Activated naive CD8-positive, alpha-beta T cell treated with anti-CD3 and anti-CD28 coated beads, Interleukin-2, amount 50 U/mL, for 24 hours (primary cell): ENCODE measurements at places on chromosomes 7 and 10.

DNA sequence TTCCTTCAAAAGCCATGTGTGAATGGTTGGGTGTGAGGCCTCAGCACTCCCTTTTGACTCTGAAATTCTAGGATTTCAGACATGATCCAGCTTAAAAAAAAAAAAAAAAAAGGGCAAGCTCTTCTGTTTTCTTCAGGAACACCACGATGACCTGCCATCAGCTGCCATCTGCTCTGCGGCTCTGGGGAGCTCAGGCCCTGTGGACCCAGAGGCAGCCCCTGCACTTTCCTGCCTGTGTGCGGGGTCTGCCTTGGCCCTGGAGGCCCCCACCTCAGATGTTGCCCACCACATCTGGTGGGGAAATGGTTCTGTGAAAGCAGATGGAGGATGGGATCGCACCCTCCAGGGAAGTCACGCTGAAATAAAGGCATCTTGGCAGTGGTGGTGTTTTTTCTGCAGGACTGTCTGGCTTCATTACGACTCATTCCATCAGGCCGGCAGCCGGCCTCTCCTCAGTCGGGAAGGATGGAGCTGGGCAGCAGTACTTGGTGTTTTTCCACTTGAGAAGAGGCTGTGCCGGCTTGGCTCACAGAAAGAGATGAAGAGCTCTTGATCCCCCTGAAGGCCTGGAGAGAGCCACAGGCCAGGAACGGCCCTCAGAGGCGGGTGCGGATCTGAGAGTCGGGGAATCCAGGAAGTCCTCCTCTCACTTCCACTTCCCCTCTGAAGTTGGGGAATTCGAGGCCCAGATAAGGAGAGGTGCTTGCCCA, 66.1 kb upstream of the AQP1 start:
- no peak overlapping the region for H3K27ac ChIP-seq
- no peaks in the 10 kb centered on the region for H3K27me3 ChIP-seq
- no peaks in the 10 kb centered on the region for H3K4me1 ChIP-seq

GRCh38 chr10:11037991-11038390, 20.3 kb downstream of the CELF2 start:
- no peak overlapping the region for H3K27ac ChIP-seq
- peaks cover 12% of the 10 kb centered on the region for H3K27me3 ChIP-seq
- H3K36me3 ChIP-seq, result no peaks in the 10 kb centered on the region
- no peaks in the 10 kb centered on the region for H3K4me1 ChIP-seq
- H3K4me3 ChIP-seq, result no peak overlapping the region

DNA sequence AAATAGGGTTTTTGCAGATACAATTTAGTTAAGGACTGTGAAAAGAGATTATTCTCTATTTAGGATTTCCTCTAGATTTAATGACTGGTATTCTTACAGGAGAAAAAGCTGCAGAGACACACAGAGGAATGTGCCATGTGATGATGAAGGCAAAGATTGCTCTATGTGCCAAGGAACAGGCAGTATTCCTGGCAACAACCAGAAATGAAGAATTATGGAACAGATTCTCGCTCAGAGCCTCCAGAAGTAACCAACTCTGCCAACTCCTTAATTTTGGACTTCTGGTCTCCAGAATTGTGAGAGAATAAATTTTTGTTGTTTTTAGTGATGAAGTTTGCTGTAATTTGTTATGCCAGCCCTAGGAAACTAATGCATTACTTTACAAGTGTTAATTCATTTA, 307.6 kb upstream of the SEMA3A start:
- no peaks in the 10 kb centered on the region for H3K36me3 ChIP-seq
- no peaks in the 10 kb centered on the region for H3K27me3 ChIP-seq
- no peak for DNase-seq

DNA sequence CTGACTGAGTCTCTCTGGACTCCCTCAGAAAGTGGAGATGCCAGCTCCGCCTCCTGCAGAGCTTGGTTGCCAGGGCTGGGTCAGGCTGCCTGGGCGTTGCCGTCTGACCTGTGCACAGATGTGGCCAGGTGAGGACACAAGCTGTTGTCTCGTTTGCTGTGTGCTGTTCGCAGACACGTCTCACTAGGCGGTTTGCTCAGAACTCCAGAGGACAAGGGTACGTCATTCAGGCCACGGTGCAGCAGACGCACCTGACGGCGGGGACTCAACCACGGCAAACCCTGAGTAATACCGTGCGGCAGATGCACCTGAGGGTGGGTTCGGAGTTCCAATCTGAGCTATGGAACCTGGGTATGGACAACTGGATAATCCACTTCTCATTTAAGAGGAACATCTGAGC, 11.7 kb downstream of the GPER1 start:
- H3K27ac ChIP-seq, result no peak overlapping the region
- no peaks in the 10 kb centered on the region for H3K27me3 ChIP-seq
- DNase-seq, result no peak
- H3K36me3 ChIP-seq, result peaks cover 9% of the 10 kb centered on the region
- H3K4me3 ChIP-seq, result no peak overlapping the region

- no peaks in the 10 kb centered on the region for H3K27me3 ChIP-seq
- no peaks in the 10 kb centered on the region for H3K4me1 ChIP-seq
- no peak overlapping the region for H3K4me3 ChIP-seq
- no peak overlapping the region for H3K27ac ChIP-seq
Measured at GRCh38 chr10:111491154-111491553, 414.3 kb downstream of the ADRA2A start.

DNA sequence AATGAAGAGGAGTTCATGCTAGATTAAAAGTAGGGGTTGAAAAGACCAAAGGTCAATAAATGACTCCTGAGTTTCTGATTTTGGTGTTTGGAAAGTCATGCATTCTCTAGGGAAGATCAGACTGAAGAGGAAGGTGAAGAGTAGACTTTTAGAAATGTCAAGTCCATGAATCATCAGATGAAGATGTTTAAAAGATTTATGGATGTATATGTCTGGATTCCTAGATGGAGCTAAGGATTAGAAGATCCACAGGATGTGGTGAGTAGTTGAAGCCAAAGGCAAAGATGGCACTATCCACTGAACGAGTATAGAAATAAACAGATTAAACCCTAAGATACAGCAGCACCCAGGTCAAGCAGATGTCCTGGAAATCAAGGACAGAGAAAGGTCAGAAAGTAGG, 298.5 kb downstream of the GPAM start:
- H3K27ac ChIP-seq, result no peak overlapping the region
- H3K4me3 ChIP-seq, result no peak overlapping the region
- no peaks in the 10 kb centered on the region for H3K27me3 ChIP-seq
- no peak for DNase-seq
- H3K4me1 ChIP-seq, result no peaks in the 10 kb centered on the region

GRCh38 chr7:1262441-1262840, 29.8 kb downstream of the UNCX start:
- no peaks in the 10 kb centered on the region for H3K36me3 ChIP-seq
- peaks cover 24% of the 10 kb centered on the region for H3K27me3 ChIP-seq
- DNase-seq, result no peak
- H3K4me3 ChIP-seq, result no peak overlapping the region

- no peak for DNase-seq
- H3K4me3 ChIP-seq, result no peak overlapping the region
- H3K27me3 ChIP-seq, result no peaks in the 10 kb centered on the region
- H3K4me1 ChIP-seq, result peaks cover 6% of the 10 kb centered on the region
Measured at GRCh38 chr10:3538656-3539531, 246.1 kb downstream of the KLF6 start.

DNA sequence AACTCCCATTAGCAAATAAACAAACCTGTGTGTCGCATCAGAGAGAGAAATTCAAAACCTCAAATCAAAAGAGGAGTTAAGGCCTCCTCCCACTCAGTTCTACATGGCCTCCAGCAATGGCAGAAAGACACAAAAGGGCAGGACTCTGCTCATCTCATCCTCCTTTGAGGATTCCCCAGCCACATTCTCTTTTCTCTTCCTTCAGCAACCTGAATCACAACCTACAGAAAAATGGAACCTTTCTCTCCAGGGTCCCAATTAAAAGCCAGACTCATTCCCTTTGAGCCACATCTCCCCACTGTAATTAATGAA, 7.9 kb downstream of the OSBPL3 start:
- H3K4me3 ChIP-seq, result peak overlapping the region; percentile 10
- no peaks in the 10 kb centered on the region for H3K27me3 ChIP-seq
- H3K4me1 ChIP-seq, result peaks cover 86% of the 10 kb centered on the region
- peak overlapping the region; percentile 41 for H3K27ac ChIP-seq

DNA sequence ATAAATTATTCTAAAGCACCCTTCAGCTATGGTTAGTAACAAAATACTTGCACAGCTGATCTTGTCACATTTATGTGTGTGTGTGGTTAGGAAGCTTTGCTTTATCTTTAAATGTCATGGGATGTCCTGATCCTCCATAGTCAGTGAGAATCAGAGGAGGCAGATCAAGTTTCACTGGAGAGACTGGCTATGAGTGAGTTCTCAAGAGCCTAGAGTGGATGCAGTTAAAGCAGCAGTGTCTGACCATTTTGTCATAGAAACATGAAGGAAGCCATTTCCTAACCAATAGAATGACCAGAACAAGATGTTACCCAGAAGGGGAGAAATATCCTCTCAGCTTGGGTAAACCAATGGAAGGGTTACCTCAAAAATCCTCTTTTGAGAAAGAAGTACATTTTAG, 207.2 kb upstream of the DKK1 start:
- DNase-seq, result no peak
- H3K36me3 ChIP-seq, result no peaks in the 10 kb centered on the region
